ENCODE measurements at places on chromosomes 4 and X.

GRCh38 chr4:70183168-70183939 is 12.2 kb upstream of the ODAM start:
- peak; percentile 26 for DNase-seq

DNA sequence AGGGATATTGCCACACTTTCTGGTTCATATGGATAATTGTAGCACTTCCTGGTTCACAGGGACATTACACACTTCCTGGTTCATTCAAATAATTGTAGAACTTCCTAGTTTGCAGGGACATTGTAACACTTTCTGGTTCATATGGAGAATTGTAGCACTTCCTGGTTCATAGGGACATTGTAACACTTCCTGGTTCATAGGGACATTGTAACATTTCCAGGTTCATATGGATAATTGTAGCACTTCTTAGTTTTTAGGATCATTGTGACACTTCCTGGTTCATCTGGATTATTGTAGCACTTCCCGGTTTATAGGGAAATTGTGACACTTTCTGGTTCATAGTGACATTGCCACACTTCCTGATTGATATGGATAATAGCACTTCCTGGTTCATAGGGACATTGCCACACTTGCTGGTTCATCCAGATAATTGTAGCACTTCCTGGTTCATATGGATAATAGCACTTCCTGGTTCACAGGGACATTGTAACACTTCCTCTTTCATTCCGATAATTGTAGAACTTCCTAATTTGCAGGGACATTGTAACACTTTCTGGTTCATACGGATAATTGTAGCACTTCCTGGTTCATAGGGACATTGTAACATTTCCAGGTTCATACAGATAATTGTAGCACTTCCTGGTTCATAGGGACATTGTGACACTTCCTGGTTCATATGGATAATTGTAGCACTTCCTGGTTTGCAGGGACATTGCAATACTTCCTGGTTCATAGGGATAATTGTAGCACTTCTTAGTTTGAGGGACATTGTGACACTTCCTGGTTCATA is 59.2 kb upstream of the CD99 start:
- DNase-seq, result no peak

DNA sequence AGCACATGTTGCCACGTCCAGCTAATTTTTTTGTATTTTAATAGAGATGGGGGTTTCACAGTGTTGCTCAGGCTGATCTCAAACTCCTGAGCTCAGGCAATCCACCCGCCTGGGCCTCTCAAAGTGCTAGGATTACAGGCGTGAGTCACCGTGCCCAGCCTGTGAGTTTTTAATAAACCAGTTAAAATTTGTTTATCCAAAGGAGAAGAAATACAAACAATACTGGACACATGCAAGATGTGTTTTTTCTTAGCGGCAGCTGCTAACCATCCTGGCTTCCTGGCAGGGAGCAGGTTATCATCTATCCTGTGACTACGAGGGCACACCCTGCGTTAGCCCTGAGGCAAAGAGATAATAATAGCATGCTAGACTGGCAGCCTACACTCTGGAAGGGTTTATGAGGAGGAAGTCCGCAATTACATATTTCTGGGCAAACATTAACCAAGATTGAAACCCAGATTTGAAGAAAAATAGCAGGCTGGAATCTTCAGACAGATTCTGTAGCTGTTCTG is 191.4 kb downstream of the SPRY1 start:
- DNase-seq, result no peak

DNA sequence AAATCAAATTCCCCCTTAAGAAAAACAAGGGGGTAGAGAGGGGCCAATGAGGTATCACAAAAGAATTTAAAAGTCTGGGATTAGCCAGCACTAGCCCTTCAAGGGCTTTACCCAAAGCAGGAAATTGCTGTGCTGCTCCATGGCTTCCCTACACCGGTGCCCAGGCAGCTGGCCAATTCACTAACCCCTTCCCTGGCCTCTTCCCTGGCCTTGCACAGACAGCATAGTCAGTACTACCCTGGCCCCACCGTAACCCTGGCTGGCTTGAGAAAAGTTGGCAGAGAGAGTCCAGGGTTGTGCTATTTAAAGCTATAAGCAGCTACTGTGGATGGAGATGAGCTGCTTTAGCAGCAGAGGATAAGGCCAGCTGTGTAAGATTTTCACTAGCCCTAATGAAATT is 43.1 kb downstream of the ADAMTS3 start:
- no peak for DNase-seq

GRCh38 chr4:141340458-141340857 is 119.8 kb downstream of the ZNF330 start:
- DNase-seq, result no peak

GRCh38 chrX:10636337-10636736 is 16.0 kb upstream of the MID1 start:
- no peak for DNase-seq

DNA sequence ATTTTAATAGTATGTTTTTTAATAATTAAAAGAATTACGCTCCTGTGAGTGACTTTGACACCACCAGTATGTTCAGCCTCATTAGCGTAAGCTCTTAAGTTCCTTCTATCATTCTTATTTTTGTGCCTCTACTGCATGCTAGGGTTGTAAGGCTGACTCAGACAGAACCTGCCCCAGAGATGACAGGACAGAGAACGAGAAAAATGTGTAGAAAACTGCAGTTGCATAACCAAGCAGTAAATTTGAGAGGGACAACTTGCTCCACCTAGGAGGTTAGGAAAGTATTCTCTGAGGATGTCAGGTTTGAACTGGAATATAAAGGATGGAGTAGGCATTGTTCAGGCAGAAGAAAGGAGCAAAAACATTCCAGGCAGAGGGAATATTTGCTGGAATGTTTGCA is 98.7 kb downstream of the NFKB1 start:
- DNase-seq, result no peak

DNA sequence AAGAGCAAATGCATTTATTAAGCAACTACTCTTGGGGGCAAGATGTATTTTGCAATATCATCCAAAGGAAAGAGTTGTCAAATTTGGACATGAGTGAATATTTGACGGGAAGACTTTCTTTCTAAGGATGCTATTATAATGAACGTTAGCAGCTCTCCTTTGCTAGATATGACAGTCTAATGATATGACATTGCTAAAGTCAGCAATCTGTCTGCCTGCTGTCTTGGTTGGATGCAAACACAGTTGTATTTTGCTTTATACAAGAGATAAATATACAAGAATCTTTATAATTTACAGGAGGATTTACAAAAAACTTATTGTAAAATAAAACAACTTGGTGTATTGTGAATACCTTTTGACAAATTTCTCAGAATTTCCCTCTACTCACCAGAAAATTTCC is 37.5 kb downstream of the MAGEC1 start:
- no peak for DNase-seq

DNA sequence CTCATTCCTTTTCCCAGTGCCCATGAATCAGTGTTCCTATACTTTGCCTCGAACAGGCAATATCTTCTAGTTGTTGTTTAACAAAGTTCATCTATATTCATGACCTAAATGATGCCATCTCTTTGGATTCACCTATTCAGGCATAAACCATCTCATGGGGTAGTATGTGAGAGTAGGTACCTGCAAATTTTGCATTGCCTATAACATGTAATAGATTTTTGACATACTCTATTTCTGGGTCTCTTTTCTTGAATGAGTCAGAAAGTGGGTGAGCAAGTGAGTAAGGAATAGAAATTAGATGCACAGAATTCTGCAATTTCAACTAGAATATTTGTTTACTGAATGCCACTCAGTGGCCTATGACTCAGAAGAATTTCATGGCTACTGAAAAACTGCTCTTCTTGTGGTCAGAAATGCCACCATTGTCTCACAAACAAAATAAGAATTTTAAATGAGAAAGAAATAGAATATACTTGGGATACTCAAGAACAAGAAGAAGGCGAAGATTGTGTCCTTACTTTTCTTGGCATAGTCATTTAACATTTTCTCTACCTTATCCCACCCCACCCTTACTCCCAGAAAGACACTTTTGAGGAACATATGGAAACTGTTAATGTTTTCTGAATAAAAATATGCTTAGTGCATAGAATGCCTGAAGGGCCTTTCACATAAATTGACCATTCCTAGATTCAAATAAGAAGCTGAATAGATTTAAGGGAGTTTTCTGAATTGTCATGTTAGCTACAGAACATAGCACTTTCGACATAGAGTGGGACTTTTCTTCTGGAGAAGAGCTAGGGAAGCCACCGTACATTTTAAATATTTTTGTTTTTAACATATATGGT is 86.8 kb downstream of the HHIP start:
- DNase-seq, result no peak

DNA sequence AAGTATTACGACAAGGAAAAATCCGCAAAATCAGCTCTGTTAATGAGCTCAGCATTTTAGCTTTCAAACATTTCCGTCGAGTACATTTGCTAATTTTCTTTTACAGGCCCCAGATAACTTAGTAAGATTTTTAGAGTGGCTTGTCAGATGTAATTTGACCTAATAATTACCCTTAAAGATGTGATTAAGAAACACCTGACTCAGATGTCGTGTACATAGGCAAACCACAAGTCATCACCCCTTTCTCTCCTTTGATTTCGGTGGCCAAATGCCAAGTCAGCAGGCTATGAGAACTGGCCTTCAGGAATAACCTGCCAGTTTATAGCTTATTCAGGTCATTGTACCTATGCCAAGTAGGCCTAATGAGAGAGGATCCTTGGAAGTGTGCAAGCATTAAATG is 369.6 kb downstream of the PCDH7 start:
- no peak for DNase-seq

DNA sequence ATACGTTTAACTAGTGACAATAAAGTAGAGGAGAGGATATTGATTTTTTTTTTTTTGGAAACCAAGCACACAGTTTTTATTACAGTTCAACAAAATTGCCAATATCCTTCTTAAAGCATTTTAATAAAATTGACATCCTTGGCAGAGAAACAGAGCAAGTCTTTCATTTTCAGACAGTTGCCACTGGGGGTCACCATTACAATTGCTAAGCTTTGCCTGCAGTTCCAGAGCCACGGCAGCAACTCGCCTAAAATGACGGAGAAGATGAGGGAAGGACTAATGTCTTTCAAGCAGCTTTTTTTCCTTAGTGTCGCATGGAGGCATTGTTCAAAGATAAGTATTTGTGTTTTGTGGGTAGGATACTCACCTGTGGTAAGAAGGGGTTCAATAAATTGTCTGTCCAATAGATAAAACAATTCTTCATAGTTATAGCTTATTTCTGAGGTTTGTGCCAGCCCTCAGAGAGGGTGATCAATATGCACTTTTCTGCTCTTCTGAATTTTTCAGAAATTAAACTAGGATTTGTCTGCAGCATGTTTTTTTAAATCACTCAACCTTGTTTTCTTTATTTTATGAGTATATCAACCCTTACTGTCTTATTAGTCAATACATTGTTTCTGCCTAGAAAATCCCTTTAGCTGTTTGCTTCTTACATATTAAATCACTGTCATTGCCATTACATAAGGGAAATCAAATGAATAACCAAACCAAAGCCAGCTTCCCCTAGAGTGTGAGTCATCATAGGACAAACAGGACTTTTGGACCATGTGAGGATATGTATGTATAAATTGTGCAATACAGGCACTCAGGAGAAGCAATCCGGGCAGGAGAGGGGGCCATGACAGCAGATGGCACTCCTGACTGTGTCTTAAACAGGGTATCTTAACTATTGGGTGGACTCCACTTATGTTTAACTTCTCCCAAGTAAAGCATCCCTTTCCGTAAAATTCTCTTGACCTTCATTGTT is 508.1 kb upstream of the ARX start:
- peak; percentile 26 for DNase-seq

- no peak for DNase-seq
These were observed 22.7 kb downstream of the WDR19 start for GRCh38 chr4:39205000-39205399.

DNA sequence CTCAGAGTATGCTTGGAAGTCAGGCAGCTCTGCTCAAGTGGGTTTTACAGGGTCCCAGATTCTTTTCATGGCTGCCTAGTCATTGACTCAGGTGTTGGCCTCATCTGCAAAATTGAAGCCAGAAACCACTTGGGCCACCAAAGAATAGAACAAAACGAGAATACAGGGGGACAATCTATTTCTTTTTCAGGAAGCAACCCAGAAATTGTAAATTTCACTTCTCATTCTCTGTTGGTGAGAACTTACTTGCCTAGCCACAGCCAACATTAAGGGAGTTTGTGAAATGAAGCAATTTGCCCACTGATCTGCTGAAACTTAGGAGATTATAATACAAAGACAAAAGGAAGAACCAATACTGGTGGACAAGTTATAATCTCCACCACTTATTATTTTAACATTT is 8.6 kb upstream of the TKTL2 start:
- no peak for DNase-seq

DNA sequence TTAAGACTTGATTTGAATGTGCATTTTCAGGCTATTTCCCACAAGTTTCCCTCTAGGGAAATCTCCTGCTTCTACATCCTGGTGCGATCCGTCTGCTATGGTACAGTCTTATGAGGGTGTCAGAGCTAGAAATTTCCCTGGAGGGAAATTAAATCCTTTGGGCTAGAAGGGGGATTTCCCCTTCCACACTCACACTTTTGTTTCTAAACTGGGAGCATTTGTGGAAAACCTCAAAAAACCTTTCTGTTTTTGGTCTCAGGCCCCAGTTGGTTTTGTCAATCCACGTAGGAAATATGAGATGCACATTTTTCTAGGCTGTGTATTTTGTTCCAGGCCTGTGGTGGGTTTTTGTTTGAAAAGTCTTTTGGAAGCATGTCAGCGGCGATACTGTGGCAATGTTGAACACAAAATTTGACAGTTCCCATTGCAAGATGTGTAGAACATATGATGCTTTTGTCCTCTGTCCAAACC is 17.8 kb downstream of the HMGB3 start:
- no peak for DNase-seq

DNA sequence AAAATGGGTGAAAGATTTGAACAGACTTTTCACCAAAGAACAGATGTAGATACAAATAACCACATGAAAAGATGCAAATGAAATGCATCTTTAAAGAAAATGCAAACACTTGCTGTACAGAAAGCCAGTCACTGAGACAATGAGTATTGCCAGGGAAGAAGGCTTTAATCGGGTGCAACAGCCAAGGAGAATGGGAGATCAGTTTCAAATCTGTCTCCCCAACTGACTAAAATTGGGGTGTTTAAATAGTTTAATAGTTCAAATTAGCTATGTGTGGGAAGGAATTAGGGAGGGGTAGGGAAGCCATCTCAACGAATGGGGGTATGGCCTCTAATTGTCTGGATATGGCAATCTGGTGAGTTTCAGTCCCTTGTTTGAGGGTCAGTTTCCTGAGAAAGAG is 295.4 kb downstream of the PTTG2 start:
- DNase-seq, result no peak

DNA sequence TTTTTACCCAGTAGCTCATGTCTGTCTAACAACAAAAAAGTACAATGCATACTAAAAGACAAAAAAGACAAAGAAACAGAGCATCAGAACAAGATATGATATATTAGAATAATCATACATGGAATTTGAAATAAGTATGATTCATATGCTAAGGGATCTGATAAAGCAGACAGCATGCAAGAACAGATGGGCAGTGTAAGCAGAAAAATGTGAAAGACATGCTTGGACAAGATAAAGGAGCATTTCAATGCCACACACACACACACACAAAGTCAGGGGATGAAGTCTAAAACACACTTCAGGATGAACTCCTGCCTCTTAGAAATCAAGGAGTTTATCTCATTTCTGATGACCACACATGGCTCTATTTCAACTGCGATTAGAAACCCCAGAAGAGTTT is 649.6 kb upstream of the NDST4 start:
- DNase-seq, result no peak

- DNase-seq, result no peak
These were observed 1134.4 kb downstream of the PDHA2 start for GRCh38 chr4:96974295-96974694.
